ENCODE measurements at places on chromosomes 1 and 21.
A peak's percentile ranks its signal among the peaks of the same experiment; 100 is the strongest.

DNA sequence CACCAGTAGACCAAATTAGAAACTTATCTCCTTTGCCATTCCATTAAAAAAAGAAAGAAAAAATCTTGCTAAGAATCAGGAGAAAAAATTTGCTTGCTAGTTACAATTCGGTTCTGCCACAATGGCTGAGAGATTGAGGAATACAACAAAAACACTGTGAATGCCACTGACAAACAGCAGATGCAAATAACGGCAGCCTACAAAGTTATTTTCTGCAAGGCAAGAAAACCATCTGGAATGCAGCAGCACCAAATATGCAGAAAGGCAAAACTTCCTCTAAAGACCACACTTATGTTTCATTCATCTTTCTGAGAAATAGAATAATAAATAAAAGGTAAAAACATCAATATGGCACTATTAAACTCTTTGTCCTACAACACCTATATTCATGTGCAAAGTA is 75.7 kb downstream of the ENAH start:
- DNase-seq, result no peak

DNA sequence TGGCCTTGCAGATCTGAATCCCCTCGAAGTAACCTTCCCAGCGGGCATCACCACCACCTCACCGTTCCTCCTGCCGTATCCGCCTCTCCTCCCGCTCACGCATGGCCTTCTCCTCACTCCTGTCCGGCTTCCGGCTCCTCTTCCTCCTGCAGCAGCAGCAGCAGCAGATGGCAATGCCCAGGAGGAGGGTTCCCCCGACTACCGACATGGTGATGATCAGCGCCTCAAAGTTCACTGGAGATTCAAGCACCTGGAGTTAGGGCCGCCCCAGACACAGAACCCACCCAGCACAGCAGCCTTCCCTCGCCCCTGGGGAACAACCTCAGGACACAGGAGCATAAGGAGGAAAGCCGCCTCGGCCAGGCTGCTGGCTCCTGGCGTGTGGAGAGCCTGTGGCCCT is 17.4 kb downstream of the PTTG1IP start:
- DNase-seq, result no peak

GRCh38 chr1:68117416-68117815 is 67.0 kb upstream of the DIRAS3 start:
- DNase-seq, result no peak

GRCh38 chr1:41672173-41672572 is 187.7 kb upstream of the EDN2 start:
- peak; percentile 65 for DNase-seq

GRCh38 chr1:2806591-2806990 is 5.1 kb upstream of the TTC34 start:
- DNase-seq, result no peak

GRCh38 chr1:13760921-13761320 is 60.9 kb downstream of the PRDM2 start:
- DNase-seq, result no peak

- no peak for DNase-seq
Observed at GRCh38 chr1:238991765-238992495, 394.4 kb upstream of the CHRM3 start.

DNA sequence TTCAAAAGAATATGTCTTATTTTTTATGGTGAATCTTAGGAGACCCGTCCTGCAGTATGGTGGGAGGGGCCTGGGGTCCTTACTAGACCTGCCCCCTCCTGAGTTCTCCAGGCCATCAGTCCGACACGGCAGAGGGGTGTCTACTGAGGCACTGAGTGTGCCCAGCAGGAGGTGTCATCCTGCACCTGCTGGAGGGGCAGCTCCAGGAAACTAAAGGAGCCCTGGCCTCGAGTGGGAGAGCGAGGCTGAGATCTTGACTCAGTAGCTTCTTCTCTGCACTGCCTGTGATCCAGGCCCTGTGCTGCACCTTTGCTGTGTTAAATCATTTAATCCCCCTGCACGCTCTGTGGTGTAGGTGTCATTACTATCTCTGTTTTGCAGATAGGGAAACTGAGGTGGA is 587.7 kb downstream of the PTPRU start:
- DNase-seq, result no peak

- no peak for DNase-seq
Observed at GRCh38 chr21:46171996-46172862, 12.0 kb downstream of the SPATC1L start.

DNA sequence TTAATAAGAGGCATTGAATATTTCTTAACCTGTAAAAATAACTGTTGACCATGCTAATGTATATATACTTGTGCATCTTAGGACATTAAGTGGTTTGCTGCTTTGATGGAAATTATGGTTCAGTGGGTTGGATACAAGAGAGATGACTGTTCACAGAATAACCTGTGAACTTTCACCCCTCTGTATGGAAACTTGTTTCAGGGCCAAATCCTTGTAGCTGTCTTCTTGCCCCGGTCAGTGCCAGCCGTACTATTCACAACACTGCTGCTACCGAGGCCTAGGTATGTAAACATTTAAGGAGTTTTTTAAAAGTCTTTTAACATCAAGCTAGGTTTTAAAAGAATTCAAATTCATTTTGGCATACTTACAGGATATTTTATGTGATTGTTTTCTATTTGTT is 16.1 kb downstream of the DONSON start:
- DNase-seq, result no peak

DNA sequence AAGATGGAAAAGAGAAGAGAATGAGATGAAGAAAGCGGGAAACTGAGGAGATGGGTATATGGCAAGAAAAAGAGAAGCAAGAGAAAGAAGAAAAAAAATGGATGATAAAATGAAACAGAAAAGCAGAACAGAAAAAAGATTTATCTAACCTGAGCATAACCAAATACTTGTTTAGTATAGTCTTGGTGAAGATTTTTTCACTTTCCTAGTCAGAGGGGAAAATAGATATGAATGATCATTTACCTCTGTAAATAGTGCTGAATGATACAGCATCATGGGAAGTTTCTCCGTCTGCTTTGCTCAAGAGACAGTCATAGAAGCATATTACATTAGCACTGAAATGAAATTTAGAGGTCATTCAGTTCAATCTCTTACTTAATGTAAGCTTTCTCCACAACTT is 36.1 kb upstream of the PLPPR4 start:
- no peak for DNase-seq

GRCh38 chr1:203589595-203589994 is 37.0 kb upstream of the ATP2B4 start:
- DNase-seq, result no peak

DNA sequence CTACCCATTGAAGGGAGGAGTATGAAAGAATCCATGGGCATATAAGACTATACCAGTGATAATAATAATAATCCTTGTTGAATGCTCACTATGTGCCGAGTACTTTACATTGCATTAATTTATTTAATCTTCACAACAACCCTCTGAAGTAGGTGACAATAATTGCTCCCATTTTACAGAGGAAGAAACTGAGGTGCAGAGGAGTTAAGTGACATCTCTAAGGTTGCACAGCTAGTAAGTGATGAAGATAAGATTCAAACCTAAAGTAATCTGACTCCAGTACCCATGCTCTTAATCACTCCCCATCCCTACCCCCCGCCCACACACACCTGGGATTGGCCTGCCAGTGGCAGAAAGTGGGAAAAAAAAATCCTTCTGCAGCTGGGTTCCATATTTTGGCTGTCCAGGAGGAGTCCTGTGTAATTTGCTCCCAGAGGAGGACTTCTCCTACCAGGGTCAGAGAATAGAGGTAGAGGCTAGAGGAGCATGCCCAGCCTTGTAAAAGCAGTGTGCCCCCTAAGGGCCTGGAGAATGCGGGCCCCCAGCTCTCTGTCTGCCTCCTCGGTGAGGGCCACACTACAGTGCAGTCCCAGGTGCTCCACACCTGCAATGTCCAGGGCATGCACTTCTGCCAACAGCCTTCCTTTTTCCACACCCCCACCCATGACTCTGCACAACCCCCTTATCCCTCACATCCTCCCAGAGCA is 57.8 kb downstream of the TMEM53 start:
- no peak for DNase-seq

- DNase-seq, result no peak
Observed at GRCh38 chr1:3359756-3360440, 94.6 kb upstream of the ARHGEF16 start.

DNA sequence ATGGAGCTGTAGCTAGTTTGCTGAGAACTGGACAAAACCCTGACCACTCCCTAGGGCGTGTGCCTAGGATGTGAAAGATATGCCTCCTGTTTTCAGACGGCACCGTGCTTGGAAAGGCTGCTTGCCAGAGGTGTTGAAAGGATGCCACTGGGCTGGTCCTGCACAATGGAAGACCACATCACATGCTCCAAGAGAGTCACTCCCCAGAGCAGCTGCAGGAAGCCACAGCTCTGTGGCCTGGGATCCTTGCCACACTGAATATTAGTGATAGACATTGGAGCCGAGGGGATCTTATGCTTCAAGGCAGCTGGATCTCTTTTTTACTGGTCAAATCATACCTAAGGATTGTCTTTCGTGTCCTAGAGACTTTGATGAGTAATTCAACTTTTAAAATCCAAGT is 6.6 kb upstream of the APP start:
- DNase-seq, result no peak

DNA sequence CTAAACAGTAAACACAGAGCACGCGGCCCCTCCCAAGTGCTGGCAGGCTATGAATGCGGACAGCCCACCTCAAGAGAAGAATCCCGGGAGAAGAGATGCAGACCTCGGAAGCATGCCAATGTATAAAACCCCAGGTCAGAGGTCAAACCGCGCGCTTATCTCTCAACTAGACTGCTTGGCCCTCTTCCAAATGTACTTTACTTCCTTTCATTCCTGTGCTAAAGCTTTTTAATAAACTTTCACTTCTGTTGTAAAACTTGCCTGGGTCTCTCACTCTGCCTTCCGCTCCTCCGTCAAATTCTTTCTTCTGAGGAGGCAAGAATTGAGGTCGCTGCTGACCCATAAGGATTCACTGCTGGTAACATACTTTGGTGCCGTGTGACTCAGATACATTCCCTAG is 216.0 kb downstream of the S1PR1 start:
- no peak for DNase-seq

- DNase-seq, result no peak
Observed at GRCh38 chr1:246004301-246004700, 502.8 kb downstream of the SMYD3 start.

- DNase-seq, result no peak
Observed at GRCh38 chr1:94940738-94941137, 13.8 kb upstream of the CNN3 start.

GRCh38 chr1:87204921-87205320 is 123.8 kb upstream of the LMO4 start:
- DNase-seq, result no peak

GRCh38 chr21:35658242-35658641 is 402.1 kb downstream of the SETD4 start:
- no peak for DNase-seq

DNA sequence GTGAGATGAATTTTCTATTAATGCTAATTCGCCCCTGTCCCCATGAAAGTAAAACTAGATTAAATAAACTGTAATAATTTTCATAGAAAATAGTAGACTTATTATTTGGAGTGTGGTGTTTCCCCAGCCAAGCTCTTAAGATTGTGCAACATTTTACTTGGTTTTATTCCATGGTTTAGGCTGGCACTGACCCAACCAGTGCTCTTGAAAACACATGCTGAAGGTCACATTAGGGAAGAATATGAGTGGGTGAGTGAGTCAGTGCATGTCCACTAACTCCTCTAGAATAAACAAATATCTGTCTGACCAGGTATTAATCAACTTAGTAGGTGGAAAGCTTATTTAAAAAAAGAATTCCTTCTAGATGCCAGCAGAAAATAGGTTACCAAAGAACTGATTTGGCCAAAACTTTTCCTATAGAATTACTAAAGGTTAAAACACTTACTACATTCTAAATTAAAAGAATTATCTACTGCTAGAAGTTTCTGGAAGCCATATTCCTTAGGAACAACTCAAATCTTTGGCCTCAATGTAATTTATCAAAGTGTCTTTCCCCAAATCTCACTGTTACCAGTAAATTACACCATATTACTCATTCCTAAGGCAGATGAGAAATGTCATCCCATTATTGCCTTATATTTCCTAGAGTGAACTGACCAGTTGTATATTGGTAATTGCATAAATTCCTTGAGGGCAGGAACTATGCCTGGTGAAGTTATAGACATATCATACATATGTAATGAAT is 89.7 kb upstream of the RGS1 start:
- DNase-seq, result no peak

DNA sequence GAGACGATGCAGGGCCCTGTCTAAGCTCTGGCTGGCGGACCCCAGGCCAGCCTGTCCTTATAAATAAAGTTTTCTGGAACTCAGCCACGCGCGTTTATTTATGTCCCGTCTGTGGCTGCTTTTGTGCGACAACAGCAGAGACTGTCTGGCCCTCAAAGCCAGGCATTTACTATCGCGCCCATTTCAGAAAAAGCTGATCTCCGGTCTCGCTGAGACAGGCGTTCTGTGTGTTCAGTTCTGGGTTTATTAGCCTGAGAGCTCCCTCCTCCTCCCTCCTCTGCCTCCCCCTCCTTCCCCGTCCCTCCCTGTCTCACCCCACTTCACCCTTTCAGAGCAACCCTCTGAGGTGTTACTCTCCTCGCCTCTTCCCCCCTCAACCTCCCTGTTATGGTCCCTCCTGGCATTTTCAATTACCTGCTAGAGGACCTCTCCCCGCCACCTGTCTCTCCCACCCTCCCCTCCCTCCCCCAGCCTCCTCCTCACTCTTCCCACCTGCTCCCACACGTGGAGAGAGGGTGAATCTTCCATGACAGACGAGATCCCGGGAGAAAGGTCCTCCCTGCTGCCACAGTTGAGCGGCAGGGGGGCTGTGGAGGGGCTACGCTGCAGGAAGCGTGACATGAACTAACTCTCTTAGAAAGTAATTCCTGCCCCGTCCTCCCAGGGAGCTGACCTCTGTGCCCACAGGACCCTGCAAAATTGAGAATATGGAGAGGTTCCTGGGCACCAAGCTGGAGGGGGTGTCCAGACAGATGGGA is 59.9 kb downstream of the SPSB1 start:
- DNase-seq, result no peak

DNA sequence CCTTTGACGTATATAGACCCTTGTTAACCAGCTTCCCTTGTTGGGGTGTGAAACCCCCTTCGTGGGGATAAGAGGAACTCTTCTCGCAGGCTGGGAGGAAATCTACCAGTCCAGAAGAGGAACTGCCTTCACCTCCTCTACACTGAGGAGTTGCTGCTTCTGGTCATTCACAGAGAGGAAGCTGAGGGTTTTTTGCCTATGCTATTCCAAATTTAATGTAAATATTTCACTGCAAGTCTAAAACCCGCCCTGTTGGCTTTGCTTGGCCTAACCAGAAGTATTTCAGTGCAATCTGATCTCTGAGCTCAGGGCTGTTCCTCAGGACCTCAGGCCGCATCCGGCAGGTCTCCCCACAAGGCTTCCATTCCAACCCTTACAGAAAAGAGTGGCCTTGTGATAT is 150.1 kb downstream of the HIVEP3 start:
- no peak for DNase-seq

DNA sequence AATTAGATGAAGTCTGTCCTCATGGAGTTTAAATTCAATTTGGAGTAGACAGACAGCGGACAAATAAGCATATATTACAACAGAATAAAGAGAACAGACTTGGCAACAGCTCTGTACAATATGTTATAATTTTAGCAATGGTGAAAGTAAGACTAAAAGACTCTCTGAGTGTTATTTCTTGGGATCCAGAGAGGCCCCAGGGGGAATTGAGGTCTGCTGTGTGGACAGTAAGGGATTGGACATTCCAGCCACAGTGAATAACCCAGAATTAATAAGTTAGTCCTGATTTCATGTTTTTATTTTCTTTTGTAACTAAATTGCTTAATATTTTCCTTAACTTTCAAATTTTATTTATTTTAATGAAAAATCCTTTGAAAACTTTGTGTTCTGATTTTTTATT is 101.7 kb downstream of the PATJ start:
- DNase-seq, result no peak

Data from Caco-2 (cell line).